Bronchial epithelial cell (primary cell): ENCODE measurements at places on chromosomes 12 and 14. TPM values are rescaled to one million over a fixed set of nuclear protein-coding genes. Genes with fewer than 3 reads are reported as not detected.

Gene MANSC4
- not detected in 2 replicates for total RNA-seq

Gene TAS2R13
- 0.38 and 1.1 TPM in 2 replicates for total RNA-seq

Gene OR4E2
- not detected in 2 replicates for total RNA-seq

DNA sequence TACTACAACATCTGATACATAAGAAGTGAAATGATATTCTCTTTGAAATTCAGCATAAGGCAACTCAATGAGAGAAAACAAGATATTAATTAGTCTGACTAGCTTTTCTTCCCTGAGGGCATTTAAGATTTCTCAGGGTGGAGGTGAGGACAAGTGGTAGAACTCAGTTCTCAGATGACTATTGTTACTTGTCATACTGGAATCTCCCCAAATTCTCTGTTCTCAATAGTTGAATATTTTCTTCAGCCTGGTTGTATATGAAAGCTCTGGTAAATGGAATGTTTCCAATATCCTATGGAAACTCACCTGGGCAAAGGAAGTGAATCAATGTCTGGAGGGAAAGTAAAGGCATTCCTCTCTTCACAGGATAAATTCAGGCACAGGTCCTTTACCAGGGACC, 18.2 kb upstream of the ITGA5 start:
- DNase-seq: peak; percentile 85

DNA sequence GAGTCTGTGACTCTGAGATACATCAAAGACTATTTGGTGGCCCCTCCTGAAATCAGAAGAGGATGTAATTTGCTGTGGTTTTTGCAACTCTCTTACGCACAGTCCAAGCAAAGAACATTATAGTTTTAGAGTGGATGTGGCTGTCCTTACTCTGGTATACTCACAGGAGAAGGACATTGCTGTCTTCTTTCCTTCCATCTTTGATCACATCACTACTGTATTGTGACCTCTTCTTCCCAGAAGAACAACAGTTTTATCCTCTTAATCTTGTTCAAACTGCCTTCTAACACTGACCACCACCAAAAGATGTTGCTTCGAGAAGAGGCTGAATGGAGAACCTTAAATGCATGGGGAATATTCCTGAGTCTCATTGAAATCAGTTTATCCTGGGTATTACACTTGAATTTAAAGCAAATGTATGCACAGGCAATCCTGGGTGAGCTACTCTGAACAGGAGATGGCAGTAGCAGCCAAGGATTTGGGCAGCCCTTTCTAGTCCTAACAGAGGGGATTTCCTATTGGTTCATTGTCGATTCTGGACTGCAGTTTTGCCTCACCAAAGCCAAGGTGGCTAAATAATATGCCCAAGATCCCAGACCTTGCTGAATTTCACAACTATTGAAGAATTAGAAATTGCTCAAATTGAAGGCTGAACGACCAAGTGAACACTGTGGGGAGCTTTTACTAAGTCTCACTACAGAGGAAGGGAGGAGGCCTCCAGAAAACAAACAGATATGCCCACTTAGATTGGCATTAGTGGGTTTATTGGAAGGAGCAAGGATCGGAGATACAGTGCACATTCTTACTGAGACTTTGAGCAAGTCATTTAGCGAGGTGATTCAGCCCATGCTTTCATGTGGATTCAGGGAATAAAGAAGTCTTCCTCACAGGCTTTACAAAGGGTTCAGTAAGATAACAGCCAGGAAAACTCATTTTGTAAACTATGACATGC, 282.8 kb downstream of the PAWR start:
- DNase-seq: peak; percentile 79

DNA sequence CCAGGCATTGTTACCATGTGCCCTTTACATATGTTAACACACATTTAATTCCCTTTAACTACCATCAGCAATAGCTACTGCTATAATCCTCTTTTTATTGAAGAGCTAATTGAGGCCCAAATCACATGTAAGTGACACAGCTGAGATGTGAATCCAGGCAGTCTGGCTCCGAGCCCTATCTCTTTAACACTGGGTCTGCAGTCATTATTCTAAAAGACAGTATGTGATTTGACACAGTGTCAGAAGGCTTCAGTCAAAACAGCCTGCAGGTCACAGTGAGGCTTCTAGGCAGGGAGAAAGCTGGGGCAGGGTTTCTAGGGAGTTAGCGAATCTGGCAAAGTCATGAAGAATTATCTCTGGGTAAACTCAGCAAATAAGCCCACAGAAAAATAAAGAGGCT, 148.2 kb downstream of the KIF21A start:
- DNase-seq: no peak

DNA sequence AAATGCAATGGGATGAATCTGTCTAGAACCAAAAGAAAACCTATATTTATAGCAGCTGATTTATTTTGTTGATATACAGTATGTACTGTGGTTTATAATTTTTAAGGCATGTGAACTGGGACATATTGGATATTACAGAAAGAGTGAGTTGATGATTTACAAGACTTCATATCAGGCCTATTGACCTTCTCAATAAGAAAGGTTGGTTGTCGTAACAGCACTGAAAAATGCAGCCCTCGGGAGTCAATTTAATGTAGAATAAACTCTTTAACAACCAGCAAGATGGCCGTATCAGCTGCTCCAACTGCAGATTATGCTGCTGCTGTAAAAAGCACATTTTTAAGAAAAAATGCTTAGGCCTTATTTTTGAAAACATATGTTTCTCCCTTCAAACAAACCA, 407.3 kb downstream of the GXYLT1 start:
- DNase-seq: no peak

DNA sequence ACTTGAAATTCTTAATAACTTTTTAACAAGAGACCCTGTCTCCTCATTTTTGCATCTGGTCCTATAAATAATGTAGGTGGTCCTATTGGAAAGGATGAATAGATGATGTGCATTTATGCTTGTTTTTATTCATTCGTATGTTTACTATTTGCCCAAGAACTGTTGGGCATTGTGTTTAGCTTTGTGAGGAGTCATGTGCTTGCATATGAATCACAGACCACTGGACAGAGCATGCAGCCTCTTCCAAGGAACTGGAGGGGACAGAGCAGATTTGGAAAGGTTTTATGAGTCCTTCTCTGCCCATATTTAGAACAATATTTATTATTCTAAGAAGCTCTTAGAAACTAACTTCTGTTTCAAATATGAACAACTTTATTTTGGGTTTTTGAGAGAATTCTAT, 414.0 kb downstream of the SOX5 start:
- peak; percentile 7 for DNase-seq

DNA sequence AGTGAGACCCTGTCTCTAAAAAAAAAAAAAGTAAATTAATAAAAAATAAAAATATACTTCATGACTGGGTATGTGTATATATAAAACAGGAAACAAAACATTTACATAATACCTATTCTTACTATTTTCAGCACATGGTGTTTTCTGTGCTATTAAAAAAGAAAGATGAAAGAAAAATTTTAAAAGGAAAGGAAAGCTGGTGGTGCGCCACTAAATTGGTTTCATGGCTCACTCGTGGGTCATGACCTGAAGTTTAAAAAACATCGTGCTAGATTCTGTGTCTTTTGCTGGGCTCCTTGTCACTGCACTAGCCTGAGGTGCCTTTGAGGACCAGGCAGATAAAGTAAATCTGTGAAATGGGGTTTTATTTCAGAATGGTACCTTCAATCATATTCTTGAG, 69.8 kb downstream of the IFT43 start:
- no peak for DNase-seq

DNA sequence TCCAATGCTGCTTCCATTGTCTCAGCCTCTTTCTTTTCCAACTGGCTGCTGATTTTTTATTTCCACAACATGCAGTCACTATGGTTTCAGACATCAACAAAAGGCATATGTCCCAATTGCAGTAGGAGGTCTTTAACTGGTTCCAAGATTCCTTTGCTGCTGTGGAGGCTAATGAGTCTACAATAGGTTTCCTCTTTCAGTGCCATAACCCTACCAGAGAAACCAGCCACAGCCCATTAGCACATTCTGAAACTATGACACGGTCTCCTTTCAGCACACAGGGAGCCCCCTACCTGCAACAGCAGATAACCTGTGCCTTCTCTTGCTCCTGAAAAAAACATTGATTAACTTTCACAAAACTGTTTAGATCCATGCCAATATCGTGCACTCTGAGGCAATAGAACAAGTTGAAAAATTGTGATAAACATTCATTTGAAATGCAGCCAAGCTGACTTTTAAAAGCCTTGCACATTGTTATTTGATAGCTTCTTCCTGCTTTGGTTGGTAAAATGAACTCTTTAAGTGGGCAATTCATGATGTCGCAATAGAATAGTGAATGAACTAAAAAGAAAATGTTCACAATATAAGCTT, 32.4 kb downstream of the PLEKHG7 start:
- DNase-seq: peak; percentile 76

DNA sequence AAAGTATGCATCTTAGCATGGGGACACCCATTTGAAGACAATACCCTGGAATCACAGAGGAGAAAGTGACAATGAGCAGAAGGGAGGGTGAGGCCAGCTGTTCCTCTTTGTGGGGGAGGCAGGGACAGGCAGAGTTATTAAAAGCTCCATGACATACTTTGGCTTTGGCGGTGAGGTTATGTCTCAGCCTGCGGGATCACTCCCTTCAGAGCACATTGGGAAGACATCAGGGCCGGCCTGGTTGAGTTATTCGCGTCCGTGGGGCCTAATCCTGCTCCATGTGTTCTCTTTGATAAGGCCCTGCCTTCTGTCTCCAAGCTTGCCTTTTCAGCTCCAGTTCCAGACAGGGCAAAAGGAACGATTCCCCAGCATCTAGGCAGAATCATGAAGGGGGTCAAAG, 98.8 kb upstream of the NTF3 start:
- DNase-seq: no peak
